ENCODE measurements at places on chromosomes 16 and 17.

DNA sequence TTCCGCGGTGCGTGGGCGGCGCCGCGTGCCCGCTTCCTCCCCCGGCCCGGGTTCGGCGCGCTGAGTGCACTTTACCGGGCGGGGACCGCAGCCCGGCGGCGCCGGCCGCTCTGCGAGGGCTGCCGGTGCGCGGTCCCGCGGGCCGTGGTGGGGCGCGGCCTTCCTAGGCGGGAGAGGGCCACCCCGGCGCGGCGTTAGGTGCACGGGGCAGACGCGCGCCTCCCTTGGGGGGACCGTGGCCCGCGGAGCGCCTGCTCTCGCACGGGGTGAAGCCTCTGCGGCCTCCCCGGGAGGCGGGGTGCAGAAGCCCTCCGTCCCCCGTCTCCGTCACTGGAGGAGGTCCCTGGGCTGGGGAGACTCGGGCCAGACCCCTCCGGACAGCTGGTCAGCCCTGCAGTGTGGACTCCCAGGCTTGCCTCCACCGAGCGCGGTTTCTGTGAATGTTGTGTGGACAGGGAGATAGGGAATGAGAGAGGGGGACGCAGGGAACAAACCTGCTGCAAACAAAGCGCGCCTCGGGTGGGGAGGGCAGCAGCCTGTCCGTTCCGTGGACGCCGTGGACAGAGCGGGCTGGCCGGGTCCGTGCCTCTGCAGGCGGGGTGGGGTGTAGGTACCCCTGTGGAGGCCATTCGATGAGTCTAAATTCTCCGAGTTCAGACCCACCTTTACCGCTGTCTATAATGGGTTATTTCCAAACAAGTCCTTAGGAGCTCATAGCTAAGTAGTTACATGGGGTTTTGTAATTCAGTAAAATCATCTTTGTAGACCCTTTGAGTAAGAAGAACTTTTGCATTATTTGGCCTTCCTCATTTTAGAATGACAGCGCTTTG lies 721 bp downstream of the TBCD start:
- DNase-seq = peak; percentile 70

DNA sequence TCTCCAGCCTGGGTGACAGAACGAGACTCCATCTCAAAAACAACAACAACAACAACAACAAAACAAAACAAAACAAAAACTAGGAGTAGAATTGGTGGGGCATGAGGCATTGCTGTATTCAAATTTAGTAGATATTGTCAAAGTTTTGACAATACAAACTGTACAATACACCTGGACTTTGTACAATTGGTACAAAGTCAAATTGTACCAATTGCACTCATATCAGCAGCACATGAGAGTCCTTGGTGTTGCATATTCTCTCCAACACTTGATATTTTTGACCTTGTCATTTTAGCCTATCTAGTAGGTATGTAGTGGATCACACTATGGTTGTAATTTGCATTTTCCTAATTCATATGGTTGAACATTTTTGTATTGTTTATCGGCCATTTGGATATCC lies 14.3 kb upstream of the ATF7IP2 start:
- DNase-seq = no peak

DNA sequence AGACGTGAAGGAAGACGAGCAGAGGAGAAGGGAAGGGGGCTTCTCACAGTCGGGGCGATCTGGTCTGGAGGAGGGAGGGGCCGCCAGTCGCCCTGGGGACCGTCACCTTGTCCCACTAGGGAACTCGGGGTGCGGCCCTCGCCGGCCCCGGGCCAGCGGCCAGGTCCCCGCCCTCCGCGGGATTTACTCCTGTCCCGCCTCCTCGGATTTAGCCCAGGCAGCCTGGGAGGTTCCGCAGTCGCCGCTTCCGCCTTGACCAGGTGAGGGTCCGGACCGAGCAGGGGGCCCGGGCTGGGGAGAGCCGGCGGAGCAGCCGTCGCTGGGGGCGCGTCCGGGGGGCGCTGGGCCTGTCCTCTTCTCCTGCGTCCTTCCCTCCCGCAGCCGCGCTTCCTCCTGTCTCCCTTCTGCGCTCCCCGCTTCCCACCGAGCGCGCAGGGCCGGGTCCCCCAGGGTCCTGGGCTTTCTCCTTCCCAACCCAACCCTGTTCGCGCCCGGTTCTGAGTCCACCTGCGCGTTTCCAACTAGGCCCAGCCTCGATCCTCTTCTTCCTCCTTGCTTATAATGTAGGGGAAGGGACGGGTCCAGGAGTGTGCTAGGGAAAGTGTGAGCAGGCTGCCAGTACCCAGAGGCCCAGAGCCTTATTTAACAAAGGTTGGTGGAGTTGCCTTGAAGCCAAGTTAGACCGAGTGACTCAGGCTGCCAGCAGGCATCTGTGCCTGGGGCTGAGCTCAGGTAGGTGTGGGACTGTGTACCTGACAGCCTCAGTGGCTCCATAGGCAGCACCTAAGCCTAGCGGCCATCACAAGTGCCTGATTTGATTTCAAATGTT lies at the start of gene TNK1:
Gene TNK1 (plus strand): TSS at position 235 of the 829 bp plus-strand sequence. CDS start 1,838 bp downstream, outside the sequence.
- peak; percentile 14 for DNase-seq

DNA sequence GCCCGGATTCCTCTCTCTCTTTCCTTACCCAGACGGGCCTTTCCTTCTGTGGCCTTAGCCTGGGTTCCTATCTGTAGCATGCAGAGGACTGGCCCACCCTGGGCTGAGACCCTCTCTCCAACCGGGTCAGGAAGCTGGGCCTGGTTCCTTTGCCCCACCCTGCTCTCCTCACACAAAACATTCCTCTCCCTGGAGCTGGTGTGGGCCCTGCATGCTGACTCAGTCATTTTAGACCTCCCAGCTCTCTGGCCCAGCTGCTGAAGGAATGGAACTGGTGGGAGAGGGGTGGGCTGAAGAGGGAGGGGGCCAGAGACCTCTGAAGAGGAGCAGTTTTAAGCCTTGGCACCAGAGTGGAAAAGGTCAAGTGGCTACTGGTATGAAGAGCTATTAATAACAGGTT lies 957 bp downstream of the MYL4 start:
- peak; percentile 17 for DNase-seq

- DNase-seq = peak; percentile 85
Observed at GRCh38 chr17:28763804-28764266, 20.0 kb downstream of the TRAF4 start.

GRCh38 chr17:31488982-31489294 lies 97.5 kb downstream of the RAB11FIP4 start:
- no peak for DNase-seq

All from NCI-H1417 (cell line).